Effector CD4-positive, alpha-beta T cell (primary cell): ENCODE measurements at places on chromosomes 5 and 9.

- DNase-seq: no peak
These were observed 295.5 kb upstream of the MSX2 start for GRCh38 chr5:174428895-174429294.

DNA sequence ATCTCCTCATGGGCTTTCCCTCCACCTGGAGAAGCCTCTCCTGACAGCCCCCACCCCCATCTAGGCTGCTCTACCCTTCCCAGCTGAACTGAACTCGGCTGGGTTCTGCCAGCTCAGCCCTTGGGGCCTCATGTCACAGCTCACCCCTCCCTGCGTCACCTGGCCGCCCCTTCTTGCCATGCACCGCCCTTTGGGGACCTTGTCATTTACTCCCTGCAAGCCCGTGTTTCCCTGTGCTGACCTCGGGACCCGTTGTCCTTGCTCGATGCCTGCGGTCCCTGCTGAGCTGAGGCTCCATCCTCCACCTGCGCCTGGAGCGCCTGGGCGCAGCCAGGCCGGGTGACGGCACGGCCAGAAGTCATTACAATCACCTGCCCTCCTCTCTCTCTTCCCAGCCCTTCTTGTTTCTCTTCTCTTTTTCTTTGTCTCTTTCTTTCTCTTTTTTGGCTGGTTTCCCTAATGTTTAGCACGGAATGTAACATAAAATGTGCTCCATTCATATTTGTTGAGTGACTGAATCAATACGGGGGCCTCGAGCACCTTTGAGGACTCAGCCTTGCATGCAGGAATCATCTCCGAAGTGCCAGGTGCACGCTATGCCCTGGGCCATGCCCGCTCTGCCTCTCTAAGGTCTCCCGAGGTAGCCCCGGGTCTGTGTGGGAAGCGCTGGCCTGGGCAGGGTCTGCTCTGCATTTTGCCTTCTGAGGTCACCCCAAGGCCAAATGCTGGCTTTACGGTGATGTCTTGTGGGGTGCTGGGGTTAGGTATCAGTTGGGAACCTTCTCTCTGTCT is 48.1 kb upstream of the COL5A1 start:
- DNase-seq: no peak

DNA sequence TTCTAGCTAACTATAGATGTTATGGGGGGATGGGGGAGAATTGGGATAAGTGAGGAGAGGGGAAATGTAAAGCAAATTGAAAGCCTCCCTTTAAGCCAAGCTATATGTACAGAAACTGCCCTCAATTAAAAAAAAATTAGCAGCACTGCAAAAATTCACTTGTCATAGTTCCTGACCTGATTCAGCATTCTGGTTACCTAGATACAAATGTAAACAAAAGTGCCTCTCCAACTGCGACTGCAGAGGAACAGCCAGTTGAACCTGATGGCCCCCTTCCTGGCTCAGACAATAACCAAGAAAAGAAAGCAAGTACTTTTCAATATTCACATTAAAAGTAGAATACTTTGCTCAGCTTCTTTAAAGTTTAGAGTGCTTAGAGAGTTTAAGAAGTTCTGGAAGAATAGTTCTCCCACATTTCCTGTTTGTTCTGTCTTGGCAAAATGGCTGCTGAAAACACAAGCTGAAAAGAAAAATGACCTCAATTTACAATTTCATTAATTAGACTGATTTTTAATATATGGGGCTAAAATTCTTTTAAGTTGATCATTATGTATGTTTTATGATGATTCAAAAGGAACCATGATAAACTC is 1.5 kb downstream of the FAM81B start:
- no peak for DNase-seq

DNA sequence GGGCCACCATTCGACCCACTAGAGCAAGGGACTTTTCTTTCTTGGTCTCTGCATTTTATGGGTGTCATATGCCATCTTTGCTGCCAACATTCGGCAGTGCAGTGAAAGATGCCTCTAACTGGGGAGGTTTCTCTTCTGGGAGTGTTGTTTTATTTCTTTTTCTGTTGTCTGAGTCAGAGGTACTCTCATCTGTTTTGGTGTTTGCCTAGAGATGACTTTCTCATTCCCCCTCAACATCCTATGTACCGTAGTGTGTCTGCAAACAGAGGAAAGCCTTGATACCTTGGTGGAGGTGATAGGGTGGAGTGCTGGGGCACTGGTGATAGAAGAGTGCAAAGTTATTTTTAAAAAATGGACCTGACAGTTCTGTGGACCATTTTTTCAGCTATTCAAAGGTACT is 182.1 kb downstream of the ARHGAP26 start:
- DNase-seq: no peak

GRCh38 chr9:7536310-7536939 is 263.2 kb downstream of the DMAC1 start:
- no peak for DNase-seq

GRCh38 chr5:127916885-127917573 is 166.5 kb upstream of the SLC12A2 start:
- no peak for DNase-seq

DNA sequence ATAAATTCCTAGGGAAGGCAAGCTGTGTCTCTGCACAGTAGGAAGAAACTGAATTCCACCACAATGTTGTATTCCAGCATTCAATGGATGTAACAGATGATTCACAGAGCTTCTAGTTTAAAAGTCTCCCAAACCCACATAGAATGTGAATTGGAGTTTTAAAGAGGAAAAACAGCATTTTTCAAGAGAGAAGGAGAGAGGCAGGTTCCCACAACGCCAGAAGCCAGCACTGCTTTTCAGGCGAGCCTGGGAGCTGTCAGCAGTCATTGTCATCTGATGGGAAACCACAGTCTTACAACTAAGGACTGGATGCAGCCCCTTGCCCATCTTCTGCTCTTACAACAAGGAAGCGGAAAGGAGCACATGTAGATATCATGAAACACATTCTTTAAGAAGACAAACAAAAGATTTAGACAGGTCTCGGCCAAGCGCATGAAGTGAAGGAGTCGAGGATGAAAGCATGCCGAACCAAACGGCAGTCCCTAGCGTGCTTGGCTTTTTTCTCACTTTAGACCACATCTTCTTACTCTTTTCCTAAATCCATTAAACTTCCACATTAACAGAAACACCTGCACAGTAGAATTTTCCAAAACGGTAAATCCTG is 638 bp downstream of the DIRAS2 start:
- DNase-seq: no peak

DNA sequence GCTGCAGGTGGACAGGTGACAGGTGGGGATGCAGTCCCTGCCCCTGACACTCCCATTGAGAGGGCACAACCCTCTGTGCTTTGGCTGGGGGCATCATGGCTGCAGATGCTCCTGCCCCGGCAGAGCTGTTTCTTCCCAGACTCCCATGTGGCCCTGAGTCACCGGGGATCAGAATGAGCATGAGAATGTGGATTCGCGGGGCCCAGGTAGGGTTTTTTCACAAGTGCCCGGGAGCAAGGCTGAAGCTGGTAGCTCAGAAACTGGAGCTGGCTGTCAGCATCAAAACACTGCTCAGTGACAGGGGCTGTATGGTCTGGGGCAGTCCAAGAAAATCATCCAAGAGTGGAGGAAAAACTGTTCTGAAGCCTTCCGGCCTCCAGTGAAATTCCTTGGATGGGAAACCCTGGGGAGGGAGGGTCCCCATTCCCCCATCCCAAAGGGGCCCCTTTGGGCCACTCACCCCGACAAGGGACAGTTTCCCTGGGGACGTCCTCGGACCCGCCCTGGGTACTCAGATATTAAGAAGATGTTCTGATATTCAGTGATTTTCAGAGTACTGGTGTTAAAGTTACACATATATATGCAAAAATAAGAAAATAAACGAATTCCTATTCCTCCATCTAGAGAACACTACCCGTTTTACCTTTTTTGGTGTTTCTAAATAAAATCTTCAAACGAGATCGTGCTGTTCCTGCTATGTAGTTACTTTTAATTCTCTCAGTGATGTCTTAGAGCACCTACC is 120.1 kb upstream of the LPCAT1 start:
- no peak for DNase-seq

GRCh38 chr5:113875096-113875495 is 361.6 kb downstream of the YTHDC2 start:
- no peak for DNase-seq

GRCh38 chr9:101311758-101312420 is 72.9 kb downstream of the BAAT start:
- DNase-seq: peak; percentile 14

GRCh38 chr5:153671653-153672346 is 181.3 kb downstream of the GRIA1 start:
- no peak for DNase-seq

- DNase-seq: peak; percentile 21
These were observed 29.3 kb downstream of the CDHR2 start for GRCh38 chr5:176578391-176578808.

DNA sequence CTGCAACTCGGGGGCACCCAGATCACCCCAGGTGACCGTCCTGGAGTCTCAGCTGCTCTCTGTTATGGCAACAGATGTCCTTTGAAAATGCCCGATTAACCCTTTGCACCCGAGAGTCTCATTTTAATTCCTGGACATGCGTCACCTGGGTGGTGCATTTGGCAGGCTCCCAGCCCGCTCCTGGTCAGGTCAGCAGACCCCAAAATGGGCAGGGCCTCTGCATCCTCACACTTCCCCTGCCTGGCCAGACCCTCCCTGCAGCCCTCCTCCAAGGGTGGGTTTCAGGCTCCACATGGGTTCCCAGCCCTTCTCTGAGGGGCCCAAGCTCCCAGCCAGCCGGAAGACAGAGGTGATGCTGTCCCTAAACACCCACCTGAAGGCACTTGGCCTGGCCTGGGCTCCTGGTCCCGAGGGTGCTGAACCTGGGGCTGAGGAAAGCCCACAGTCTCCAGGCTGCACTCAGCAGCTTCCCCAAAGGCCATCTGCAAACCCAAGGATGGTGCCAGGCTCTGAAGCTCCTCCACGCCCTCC is 69.4 kb downstream of the PSMB7 start:
- no peak for DNase-seq

- DNase-seq: no peak
These were observed 97.5 kb downstream of the PIP5K1B start for GRCh38 chr9:68802525-68803015.

DNA sequence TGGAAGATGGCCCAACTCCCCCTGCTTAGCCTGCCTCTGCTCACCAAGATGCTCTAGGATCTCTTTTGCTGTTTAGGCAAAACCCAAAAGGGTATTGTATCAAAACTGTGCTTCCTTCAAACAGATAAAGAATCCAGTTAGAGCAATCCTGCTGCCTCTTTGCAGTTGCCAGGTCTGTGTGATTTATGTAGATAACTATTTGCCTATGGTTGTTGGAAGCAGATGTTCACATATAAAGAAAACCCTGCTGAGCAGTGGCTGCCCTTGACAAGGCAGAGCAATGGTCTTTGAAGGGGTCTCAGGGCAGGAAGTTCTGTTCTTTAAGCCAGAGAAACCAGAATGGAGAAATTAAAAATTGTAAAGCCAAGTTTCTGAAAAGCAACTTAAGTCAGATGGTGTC is 68.6 kb downstream of the LRRC70 start:
- DNase-seq: no peak

GRCh38 chr9:137647096-137647714 is 28.4 kb downstream of the EHMT1 start:
- DNase-seq: no peak

GRCh38 chr9:135946392-135946994 is 14.7 kb downstream of the UBAC1 start:
- DNase-seq: no peak

GRCh38 chr5:96597438-96598020 is 64.6 kb upstream of the CAST start:
- no peak for DNase-seq

DNA sequence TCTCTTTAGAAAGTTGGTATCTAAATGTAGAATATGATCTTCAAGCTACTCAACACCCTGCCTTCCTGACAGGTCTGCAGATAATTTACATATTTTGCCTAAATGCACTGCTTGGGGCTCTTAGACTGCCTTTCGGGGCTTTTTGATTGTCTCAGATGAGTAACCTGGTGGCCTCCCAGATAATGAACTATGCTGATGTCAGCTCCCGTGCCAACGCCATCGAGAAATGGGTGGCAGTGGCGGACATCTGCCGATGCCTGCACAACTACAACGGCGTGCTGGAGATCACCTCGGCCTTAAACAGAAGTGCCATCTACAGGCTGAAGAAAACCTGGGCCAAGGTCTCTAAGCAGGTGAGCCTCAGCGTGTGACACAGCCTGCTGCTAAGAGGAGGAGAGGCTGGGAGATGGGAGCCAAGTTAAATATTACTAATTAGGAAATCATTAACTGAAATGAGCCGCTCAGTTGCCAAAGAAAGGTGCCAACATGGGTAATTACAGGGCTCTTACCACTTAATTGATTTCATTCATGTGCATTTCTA is 20.8 kb upstream of the CKMT2 start:
- no peak for DNase-seq

DNA sequence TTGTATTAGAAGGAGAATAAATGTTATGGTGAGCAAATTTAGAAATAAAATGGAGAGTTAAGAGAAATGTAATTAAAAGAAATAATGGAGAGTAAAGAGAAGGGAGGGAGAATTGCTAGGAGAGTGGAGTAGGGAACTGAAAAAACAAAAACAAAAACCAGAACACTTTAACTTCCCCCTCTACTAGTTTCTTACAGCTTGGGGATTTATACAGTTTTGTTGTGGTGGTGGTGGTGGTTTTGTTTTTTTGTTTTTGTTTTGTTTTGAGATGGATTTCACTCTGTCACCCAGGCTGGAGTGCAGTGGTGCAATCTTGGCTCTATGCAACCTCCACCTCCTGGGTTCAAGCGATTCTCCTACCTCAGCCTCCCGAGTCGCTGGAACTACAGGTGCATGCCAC is 322.4 kb downstream of the TMEM167A start:
- DNase-seq: no peak

DNA sequence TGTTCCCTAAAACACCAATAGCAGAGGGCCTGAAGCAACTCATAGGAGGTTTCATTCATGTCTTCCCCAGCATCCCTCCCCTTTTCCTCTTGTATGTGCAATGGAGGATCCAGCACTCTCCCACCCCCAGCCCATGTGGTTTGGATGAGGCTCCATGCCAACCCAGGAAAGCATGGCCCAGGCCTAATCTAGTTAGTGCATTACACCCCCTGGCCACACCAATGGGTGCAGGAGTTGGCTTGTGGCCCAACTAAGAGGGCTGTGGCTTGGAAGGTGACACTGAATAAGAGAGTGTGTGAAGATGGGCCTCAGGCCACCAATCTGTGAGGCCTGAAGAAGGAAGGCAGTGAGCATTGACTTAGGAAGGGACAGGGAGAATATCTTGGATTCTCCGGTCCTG is 70.8 kb upstream of the SMIM23 start:
- no peak for DNase-seq

DNA sequence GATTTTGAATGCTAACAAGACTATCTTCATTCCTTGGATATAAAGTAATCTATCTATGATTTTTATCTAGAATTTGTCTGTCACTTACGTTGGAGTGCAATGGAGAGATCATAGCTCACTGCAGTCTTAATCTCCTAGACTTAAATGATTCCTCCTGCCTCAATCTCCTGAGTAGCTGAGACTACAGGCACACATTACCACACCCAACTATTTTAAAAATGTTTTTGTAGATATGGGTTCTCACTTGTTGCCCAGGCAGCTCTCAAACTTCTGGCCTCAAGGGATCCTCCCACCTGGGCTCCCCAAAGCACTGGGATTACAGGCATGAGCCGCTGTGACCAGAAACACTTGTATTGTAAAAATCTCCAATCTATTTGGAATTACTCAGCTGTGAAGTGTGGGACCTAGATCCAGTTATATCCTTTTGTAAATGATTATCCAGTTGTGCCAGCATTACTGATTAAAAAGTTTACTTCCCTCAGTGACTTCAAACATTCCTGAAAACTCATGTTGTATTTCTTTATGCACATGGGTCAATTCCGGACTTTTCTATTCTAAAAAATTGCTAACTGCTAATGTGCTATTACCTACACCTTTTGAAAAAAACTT is 1793.8 kb upstream of the WWC1 start:
- no peak for DNase-seq
